ENCODE measurements at places on chromosomes 2 and 18.

GRCh38 chr18:36128907-36129299 is 237 bp downstream of the SLC39A6 start:
- DNase-seq: no peak

GRCh38 chr2:236169151-236169721 is 1.1 kb upstream of the GBX2 start:
- DNase-seq: no peak

DNA sequence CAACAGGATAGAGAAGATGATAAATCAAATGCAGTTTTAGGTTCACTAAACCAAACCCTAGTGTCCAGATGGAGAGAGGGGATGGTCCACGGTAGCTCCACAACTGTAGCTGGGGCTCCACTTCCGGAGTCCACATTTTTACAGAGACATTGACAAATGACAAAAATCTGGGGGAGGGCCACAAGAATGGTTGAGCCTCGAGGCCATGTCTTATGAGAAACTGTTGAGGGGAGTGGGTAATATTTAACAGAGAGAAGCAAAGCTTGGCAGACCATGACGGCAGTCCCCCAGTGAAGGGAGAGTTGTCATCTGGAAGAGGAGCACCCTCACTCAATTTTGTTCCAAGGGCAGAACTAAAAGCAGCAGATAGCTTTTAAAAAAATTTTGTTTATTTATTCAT is 17.6 kb upstream of the EPHA4 start:
- DNase-seq: no peak

- no peak for DNase-seq
Observed at GRCh38 chr2:144146876-144147275, 373.0 kb downstream of the ZEB2 start.

DNA sequence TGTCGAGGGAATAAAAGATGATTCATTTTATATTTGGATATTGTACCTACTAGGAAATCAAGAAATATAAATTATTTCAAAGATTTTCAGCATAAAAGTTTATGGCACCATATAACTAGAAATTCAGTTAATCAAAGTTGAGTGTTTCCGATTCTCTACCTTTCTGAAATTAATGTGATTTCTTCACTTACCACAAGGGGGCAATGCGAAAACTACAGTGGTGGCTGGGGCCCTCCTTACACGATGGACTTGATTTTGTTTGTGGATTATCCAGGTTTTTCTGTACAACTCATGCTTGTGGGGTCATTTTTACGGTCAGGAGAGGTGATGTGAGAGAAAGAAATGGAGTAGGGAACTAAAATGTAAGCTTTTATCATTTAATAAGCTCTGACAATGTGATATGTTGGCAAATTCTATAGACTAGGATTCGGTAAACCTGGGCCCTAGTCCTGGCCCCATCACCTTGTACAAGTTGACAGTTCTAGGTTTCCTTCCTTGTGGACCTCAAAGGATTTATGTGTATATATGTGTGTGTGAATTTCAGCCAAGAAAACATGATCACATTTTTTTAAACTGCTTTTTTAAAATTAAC is 47.6 kb downstream of the G6PC2 start:
- no peak for DNase-seq

DNA sequence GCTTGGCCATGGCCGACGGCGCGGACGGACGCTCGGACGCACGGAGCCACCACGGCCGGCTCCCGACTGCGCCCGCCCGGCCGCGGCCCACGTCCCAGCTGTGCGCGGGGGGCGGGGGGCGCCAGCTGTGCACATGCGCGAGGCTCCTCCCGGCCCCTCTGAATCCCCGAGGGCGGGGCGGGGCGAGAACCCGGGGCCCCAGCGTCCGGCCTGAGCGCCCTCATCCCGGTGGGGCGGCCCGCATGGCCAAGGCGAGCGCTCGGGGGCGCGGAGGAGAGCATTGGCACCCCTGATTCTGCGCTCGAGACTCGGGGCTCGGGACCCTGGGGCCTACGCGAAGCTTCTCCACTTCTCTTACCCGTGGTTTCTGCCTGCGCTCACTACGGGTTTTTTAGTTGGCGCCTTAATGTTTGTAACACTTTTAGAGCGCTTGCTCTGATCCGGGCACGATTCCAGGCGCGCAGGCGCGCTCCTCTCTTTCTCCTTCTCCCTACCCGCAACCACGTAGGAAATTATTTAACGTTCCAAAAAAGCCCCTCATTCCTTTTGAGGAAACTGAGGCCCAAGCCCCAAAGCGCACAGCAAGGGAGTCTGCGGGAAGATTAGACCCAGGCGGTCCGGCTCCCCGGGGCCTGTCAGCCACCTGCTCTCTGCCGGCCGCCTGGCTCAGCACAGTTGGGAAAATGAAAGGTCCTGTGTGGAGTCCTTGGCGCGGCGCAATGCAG is at the start of gene PXDN:
TSS of gene PXDN (minus strand) at position 70 of the 725 bp plus-strand sequence. CDS start at position 10, 60 bp downstream.
- no peak for DNase-seq

DNA sequence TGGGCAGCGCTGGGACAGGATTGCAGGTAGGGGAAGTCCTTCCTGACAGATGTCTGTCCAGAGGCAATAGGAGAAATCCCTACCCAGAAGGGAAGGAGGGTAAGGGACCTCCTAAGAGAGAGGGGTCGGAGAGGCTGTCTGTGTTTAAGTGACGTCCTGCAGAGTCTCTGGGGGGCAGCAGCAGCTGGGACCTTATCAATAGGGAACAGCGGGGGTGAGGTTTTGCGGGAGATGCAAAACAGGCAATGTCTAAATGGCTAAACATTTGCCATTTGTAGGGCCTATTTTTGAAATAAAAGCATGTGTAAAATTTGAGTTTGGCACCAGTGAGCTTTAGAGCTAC is 108.7 kb upstream of the HS6ST1 start:
- DNase-seq: no peak

GRCh38 chr2:149388120-149388816 is 57.9 kb downstream of the LYPD6 start:
- no peak for DNase-seq

GRCh38 chr2:9484533-9484932 is 10.2 kb downstream of the IAH1 start:
- DNase-seq: no peak

DNA sequence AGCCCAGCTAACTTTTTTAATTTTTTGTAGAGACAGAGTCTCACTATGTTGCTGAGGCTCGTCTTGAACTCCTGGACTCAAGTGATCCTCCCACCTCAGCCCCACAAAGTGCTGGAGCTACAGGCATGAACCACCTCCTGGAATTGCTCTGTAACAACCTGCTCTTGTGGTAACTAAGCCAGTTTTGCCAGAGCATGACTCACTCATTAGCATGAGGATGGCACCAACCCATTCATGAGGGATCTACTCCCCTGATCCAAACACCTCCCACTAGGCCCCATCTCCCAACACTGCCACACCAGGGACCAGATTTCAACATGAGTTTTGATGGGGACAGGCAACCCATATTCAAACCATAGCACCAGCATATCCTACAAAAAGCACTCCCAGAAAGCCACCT is 348.9 kb upstream of the RAB12 start:
- no peak for DNase-seq

DNA sequence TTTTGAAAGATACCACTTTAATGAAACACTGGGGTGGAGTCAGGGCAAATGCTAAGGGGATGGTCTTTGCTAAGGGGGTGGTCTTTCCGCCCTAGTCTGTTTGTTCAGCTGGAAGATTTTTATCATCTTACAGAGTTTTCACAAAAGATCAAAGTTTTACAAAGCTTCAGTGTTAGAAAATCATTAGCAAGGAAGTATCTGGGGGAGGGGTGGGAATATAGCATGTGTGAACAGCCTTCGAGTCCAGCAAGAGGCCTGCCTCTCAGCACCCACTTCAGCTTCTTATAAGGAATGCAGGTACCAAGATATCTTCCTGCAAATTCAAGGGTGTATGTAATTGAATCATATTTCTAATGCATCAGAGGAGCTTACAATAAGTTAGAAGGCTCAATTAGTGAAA is 112.9 kb downstream of the RAPGEF4 start:
- no peak for DNase-seq
